ENCODE measurements at places on chromosomes 3 and 15.
A peak's percentile ranks its signal among the peaks of the same experiment; 100 is the strongest.

DNA sequence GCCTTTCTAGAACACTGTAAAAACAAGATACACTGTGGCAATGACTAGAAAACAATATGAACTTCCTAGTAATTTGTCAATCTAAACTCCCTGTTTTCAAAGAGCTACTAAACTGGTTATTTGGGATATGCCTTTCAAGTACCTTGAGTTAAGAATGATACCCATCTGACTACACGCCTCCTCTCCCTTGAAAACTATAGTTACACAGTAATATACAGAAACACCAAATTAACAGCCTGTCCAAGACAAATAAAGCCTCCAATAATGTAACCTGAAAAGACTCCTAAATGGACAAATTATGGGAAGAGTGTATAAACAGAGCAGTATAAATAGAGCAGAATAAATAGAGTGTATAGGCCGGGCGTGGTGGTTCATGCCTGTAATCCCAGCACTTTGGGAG, 70.1 kb downstream of the SMARCC1 start:
- DNase-seq: no peak

- DNase-seq: no peak
Observed at GRCh38 chr3:60079076-60079475, 1029.3 kb upstream of the CFAP20DC start.

DNA sequence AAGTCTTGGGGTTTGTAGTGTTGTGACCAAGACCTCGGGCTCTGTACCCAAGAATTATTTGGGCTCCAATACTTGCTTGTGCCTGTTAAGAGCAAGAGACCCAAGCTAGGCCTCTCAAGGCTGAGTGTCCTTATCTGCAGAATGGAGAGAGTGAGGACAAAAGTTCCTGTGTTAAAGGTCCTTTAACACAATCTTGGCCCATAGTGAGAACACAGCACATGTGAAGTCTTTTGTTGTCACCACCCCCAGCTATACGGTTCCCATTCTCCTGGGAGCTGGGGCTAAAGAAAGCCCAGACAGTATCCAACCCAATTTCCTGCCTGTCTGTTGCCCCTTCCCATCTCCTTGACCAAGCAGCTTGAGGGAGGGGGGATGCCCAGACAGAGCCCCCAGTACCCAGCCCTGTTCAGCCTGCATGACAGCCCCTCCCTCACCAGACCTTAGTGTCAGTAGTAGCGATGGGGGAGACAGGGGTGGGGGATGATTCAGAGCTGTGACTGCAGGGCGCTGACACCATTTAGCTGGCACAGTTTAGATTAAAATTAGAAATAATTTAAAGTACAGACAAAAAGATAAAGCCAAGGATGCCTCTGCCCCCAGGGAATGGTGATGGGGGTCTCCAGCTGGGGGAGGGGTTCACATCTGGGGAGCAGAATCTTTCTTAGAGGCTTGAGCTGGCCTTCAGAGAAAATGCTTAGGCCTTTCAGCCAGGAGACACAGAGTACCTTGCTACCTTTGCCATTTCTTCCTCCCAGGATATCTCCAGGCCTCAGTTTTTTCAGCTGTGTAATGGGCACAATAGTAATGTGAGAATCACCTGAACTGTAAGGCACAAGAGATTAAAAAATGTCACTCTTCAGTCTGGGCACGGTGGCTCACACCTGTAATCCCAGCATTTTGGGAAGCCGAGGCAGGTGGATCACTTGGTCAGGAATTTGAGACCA, 2.7 kb downstream of the PRKCD start:
- no peak for DNase-seq

GRCh38 chr15:68439506-68439905, 7.5 kb upstream of the ITGA11 start:
- no peak for DNase-seq

- DNase-seq: no peak
Observed at GRCh38 chr3:122468896-122469533, 45.7 kb downstream of the KPNA1 start.

GRCh38 chr3:168517249-168518071, 421.7 kb upstream of the GOLIM4 start:
- no peak for DNase-seq

GRCh38 chr15:98786717-98787116, 138.4 kb downstream of the IGF1R start:
- DNase-seq: no peak

DNA sequence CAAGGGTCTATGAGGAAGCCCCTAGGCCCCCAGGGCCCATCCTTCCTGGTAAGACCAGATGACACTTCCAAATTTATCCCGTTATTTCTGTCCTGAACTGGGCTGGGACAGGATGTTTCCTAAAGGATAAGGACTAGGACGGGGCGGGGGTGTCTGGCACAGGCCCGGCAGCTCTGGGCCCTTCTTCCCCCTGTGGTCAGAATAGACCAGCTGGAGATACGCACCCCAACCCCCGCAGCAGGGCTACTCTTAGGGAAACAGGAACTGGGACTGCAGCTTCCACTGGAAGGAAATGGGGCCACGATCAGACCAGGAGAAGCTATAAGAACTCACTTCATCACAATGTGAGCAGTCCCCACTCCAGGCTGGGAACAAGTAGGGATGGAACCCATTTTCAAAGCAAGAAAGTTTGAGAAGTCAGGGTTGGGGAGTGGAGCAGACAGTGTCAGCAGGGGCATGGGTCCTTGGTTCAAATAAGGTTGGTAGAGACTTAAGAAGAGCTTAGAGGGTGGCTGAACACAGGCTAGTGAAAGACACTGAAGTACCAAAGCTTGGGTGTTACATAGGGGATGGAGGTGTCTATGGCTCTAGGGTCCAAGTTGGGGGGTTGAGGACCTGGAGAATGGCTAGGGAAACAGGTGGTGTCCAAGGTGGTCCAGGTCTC, 1.1 kb downstream of the NCKIPSD start:
- DNase-seq: no peak

DNA sequence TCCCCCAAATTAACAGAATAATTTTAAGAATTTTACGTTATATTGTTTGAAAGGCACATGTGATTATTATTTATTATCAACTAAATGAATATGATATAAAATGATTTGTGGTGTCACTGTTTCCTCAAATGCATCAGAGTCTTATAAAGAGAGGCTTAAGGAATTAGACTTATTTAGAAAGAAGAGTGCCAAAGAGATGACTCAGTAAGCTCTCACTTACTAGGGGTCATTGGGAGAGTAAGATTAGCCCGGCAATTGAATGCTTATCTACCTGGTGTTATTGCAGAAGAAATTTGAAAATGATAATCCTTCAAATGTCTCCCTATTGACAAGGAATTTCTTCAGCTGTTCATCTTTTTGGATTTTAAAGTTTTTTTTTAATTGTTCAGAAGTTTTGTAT, 408.7 kb downstream of the OXSM start:
- DNase-seq: no peak

GRCh38 chr15:98878172-98878571, 129.4 kb downstream of the PGPEP1L start:
- DNase-seq: no peak

- no peak for DNase-seq
Observed at GRCh38 chr15:63365273-63365680, 16.4 kb downstream of the CA12 start.

DNA sequence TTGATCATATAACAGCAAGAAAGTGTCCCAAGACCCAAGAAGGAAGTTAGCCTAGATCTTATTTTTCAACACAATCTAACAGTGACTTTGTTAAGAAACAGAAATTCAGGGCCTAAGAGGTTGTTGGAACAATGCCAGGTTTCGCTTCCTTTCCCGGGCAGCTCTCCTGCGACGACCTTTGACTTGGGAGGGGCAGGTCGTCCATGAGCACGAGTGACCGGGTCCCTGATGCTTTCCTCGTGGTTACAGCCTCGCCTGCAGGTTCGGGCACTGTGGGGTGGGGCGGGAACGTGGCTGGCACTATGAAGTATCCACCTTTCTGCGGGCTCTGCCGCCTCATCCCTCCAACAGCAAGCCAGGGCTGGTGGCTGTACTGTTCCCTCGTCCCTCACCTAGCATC, 90.1 kb upstream of the RGMA start:
- peak; percentile 13 for DNase-seq

Measured in thyroid gland (tissue), 4 donors.